ENCODE measurements at places on chromosomes 2 and 18.

GRCh38 chr2:60612033-60612432 lies 58.6 kb upstream of the BCL11A start:
- DNase-seq, result no peak

DNA sequence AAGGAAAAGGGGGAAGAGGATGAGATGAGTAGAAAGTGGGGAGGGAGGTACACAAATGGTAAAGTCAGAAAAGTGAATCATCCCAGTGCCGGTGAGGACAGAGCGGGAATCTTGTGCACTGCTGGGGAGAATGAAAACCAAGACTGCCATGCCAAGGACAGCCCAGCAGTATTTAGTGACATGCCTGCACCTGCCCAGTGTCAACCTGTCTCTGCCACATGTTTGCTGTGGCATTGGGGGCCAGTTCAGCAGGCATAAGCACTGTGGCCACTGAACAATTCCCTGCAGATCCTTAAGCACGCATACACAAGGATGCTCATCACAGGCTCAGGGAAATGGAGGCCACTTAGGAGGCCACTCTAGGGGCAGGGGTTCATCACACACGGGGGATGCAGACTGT lies 5.2 kb upstream of the KCNK3 start:
- DNase-seq, result no peak

GRCh38 chr18:58988600-58988999 lies 123.9 kb downstream of the ZNF532 start:
- DNase-seq, result no peak

DNA sequence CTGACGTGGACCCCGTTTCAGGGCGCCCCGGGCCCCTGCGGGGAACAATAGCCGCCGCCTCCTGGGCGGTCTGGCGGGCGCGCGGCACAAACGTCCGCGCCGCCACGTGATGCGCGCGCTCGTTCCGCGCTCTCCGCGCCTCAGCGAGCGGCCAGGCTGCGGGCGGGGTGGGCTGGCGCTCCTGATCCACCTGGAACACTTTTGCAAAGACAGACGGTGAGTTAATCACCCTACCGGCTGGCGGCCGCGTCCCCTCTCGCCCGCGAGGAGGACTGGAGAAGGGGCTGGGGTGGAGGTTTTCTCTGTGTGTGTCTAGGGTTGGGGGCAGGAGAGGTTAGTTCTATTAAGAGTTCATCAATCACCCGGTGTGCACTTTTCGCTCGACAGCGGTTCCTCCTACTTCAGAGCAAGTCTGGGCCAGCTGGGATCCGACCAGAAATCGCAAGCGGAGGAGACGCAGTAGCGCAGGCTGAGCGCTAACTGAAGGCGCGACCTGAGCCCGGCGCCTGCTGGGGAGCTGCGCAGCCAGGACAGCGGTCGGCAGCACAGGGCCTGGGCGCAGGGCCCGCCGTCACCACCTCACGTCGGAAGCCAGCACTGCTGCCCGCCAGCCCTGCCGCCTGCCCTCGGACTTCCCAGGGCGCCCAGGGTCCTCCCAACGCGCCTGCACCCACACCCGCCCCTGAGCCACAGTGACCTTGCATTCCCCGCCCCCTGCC lies 10.3 kb upstream of the HOXD1 start:
- no peak for DNase-seq

- no peak for DNase-seq
Observed at GRCh38 chr2:8072907-8073306, 608.9 kb upstream of the ID2 start.

GRCh38 chr2:66429693-66430504 lies 5.0 kb upstream of the MEIS1 start:
- DNase-seq, result no peak

- no peak for DNase-seq
Observed at GRCh38 chr2:63755216-63755615, 86.5 kb upstream of the UGP2 start.

GRCh38 chr2:109382226-109382895 lies 231.4 kb downstream of the SEPTIN10 start:
- no peak for DNase-seq

DNA sequence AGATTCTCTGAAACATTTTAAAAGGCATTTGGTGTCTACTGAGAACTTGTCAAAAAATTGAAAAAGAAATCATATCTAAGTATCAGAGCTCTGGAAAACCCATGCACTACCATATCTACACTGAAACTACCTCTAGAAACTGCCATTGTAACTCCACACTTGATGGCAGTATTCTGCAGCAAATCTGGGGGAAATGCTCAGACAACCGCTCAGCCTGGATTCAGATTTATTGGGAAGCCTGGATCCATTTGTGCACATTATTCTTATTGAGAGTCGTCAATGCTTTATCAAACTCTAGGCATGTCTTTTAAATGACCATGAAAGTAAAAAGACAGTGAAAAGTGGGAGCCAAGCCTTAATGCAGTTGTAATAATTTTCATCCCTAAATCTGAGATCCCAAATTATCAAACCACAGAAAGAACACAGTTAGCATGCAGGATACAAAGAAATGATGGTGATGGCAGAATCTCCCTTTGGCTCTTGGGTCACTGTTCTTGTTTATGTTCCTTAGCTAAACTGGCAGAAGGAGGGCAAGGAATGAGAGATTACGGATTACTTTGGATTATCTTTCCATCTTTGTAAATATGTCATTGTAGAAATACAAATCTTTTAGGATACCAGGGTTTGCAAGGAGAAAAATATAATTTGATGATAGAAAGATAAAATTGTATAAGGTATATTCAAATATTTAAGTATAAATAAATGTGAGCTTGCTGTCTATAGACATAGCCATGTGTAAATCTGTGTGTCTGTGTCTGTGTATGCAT lies 512.1 kb upstream of the SYT4 start:
- no peak for DNase-seq
